ENCODE measurements at places on chromosomes 7 and 10.

GRCh38 chr7:21903020-21903786, 42.5 kb downstream of the CDCA7L start:
- DNase-seq, result no peak

DNA sequence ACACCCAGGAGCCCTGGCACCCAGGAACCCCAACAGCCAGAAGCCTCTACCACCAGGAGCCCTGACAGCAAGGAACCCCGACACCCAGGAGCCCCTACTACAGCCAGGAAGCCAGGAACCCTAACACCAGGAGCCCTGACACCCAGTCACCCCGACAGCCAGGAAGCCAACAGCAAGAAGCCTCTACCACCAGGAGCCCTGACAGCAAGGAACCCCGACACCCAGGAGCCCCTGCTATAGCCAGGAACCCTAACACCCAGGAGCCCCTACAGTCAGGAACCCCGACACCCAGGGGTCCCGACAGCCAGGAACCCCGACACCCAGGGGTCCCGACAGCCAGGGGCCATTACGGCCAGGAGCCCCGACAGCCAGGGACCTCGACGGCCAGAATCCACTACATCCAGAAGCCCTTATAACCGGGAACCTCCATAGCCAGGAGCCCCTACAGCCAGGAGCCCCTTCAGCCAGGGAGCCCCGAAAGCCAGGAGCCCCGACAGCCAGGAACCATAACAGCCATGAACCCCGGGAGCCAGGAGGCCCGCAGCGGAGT, 440 bp upstream of the GLRX3 start:
- no peak for DNase-seq

DNA sequence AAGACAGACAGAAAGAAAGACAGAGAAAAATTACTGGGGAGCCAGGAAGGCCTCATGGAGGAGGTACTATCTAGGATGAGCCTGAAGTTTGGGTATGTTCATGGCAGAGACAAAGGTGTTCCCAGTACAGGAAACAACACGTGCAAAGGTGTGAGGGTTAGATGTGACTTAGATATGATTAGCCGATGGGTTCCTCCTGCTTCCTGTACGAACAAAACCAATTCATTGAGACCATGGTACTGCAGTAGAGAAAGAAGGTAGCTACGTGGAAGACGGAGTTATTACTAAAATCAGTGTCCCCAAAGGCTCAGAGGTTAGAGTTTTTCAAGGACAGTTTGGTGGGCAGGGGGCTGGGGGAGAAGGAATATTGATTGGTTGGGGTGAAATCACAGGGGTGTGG, 55.2 kb upstream of the CHST3 start:
- DNase-seq, result no peak

DNA sequence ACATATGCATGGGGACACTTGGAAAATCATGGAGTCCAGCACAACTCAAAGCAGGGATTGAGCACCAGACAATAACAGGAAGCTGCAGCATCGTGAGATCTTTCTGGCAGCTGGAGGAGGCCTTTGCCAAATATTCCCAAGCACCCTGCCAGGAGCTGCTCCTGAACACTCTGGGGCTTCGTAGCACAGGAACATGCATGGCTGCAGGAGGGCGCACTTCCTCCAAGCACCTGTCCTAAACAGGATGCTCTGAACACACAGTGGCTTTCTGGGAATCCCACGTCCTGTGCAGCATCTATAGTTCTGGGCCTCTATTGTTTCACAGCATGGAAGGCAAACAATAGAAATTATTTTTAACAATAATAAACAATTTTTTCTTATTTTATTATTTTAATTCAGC, 4.1 kb downstream of the ABLIM1 start:
- no peak for DNase-seq

DNA sequence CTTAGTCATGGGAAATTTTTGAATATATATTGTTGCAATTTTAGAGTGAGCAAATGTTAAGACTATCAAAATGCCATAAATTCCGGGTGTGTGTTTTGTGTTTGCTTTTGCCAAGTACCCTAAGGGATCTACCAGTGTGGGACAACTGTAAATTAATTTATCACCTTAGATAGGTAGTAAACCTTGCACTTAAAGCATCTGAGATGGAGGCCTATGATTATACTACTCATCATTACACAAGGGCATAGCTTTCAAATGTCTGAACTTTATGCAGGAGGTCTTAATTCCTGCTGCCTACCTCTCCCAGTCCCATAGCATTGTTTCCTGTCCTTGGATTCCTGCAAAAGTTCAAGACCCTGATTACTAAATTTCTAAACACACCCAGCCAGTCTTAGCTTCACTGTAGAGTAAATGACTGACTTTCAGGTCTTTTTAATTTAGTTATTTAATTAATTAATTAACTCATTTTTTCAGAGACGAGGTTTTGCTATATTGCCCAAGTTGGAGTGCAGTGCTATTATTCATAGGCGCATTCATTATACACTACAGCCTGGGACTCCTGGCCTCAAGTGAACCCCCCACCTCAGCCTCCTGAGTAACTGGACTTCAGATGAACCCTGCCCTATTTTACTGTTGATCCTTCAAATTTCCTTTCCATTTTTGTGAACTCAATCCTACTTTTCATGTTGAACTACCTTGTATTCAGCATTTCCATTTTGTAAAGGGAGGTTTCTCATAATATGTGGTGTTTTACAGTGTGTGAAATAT, 47.0 kb downstream of the THSD7A start:
- no peak for DNase-seq

DNA sequence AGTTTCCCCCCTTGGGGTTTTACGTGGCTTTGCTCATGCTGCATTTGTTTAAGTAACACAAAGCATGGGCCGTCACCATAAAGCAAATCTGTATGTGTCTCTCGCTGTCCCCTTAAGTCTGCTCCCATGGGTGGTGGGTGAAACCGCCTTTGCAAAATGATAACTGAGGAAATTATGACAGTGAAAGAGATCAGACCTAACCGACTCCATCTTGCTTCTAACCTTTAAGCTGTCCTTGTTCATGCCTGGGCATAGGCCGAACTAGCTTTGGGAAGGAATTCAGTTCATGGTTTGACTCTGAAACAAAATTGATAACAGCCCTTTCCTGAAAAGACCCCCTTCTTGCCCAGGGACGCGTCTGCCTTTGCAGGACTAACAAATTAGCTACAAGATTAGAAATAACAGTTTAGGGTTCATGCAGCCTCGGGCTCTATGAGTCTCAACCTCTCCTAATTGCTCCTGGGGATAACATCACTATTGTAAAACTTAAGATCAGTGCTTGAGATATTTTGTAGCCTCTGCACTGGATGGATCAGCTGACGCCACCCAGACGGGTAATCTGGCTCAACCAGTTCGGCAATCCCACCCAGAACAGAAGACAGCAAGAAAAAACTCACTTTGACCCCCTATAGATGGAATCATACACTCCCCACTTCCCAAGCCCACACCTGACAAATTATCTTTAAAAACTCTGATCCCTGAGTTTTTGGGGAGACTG, 623.7 kb downstream of the TYW1 start:
- no peak for DNase-seq
